ENCODE measurements at places on chromosomes 7 and 10.

GRCh38 chr10:28669227-28670173 is 7.8 kb upstream of the BAMBI start:
- no peak for DNase-seq

DNA sequence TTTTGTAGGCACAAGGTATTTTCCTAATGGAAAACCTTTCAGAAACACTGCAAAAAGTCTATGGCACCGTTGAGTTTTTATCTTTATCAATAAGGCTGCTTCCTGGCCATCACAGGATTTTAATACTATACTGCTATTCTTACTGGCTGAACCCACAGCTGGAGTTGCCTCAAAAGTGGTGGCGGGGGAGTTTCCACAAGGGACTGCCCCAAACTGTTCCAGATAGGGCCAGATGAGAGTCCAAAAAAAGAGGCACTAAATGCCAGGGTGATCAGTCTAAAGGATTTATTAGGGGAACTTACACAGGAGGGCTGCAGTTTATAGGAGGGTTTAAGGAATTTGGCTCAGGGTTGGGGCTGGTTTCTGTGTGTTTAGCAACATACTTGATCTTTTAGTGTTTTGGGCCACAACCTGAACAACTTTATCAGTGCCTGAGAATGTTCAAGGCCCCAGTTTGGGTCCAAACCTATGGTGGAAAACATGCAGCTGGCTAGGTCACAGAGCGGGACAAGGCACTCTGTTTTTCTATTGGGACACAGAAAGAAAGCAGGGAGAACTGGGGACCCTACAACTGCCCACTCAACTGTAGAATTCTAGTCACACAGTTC is 41.4 kb downstream of the STAM start:
- DNase-seq: no peak

DNA sequence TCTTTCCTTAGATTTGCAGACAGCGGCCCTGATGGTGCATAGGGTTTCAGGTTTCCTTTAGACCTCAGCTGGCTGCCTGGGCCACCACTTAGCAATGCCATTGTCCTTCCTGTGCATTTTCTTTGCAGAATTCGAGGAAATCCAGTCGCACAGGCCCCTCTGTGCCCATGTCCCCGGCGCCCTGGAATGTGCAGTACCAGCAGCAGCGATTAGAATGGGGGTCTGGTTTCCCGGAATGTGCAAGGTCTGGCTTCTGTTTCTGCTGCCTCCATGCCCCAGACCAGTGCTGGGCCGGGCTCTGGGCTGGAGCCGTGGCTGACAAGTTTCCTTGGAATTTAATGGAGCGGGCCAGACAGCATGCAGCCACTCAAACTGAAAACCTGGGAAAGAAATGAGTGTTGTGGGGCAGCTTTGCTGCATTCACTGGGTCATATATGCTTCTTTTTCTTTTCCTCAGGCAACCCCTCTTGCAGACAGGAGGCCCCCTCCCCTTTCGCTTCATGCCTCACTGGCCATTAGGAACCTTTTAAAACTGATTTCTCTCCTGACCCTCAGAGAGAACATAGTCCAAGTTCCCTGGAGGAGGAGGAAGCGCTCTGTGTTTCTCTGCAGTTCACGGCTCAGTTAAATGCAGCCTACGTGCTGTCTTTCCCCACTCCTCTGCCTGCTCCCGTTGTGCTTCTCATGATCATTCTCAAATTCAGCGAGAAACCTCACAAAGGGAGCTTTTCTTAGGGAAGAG is 14.4 kb downstream of the HTRA1 start:
- DNase-seq: no peak

- no peak for DNase-seq
Measured at GRCh38 chr10:2611603-2612002, 455.7 kb upstream of the PFKP start.

DNA sequence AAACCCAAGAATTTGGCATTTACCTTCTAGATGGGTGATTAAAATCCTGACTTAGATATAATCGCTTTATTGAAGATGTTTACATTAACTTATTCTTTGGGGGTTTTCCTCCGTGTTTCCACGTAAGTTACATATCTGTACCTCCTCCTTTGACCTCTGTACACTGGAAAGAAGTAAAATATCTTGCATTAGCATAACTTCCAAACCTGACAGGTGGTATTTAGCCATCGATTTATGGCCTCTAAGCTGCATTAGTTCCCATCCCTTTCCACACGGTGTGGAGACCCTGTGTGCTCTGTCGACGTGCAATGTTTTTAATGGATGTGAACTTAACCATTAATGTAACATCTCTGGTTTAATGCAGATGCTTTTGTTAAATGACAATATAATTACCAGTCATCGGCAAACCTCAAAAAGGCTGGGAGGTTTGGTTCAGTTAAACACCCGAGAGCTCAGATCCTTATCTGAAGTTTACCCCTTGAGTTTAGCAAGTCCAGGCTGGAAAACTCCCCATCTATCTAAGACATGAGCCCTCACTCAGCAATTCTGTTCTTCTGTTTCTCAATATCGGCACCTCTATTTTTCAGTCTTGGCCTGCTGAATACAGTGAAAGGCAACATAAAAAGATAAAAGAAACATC is 295.2 kb downstream of the GATA3 start:
- DNase-seq: no peak

DNA sequence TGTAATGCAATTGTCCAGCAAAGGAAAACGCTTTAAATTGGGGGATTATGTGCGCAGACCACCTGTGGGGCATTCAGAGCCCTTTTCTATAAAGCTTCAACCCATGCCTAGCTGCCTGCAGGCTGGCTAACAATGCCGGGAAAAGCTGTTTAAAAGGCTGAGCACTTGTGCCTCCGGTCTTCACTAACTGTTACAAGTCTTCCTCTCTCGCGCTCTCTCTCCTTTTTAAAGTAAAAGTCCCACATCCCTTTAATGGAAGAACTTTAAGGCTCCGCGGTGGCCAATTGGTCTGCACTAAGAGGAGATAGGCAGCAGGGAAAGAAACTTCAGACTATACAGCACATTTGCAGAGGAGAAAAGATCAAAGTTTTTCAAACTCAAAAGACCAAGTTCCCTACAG is 4.6 kb downstream of the FZD8 start:
- no peak for DNase-seq

- DNase-seq: no peak
Measured at GRCh38 chr7:47537716-47538675, 43.9 kb downstream of the TNS3 start.

- DNase-seq: no peak
Measured at GRCh38 chr7:37730501-37730900, 46.9 kb downstream of the GPR141 start.

DNA sequence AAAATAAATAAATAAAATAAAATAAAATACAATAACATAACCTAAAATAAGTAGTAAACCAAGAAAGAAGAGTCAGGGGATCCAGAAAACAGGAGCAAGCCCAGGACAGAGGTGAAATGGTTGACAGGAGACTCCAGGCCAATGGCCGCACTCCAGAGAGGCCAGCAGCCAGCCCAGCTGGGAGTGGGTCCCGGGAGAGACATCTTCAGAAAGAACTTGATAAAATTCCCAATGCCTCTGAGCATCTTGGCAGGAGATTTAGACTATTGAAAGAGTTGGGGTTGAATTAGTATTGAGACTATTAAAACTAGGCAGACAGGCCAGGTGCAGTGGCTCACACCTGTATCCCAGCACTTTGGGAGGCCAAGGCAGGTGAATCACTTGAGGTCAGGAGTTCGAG is 62.6 kb downstream of the CLIP2 start:
- no peak for DNase-seq

DNA sequence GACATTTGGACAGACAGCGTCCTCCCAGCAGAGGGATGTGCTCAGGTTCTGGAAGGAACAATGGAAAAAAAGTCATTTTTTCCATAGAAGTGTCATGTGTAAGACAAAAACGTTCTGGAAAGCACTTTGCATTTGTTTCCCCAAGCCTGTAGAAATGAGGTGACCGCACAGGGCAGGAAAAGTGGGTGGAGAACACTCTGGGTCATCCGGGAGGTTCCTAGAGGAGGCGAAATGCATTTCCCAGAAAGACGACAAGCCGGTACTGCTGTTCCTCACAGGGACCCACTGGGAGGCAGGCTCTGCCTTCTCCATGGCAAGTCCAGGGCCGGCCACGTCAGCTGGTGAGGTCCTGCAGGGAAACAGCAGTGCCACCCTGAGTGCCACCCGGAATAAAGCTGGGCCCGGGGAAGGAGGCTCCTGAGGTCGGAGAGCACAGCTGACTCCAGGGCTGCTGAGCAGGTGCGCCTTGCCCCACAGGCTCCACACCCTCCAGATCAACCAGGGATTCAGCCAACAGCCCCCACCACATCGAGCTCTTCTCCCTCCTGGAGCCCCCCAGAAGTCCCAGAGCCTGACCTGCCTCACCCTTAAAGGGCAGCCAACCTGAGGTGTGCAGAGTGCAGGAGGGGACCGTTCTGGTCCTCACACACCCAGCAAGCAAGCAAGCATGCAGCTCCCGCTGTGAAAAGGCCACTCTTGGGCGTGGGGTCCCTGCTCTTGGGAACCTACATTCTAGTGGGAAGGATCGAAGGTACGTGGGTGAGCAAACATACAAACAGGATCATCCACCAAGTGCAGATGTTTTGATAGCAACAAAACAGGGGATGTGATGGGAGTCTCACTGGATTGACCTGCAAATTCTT is 28.8 kb upstream of the INPP5A start:
- DNase-seq: no peak

GRCh38 chr7:129780257-129780973 is 168.9 kb downstream of the NRF1 start:
- peak; percentile 90 for DNase-seq

GRCh38 chr7:104272767-104273384 is 55.5 kb upstream of the LHFPL3 start:
- peak; percentile 22 for DNase-seq

- peak; percentile 3 for DNase-seq
Measured at GRCh38 chr10:92291921-92292845, 1.2 kb downstream of the MARCHF5 start.

GRCh38 chr10:119132521-119133345 is 28.8 kb downstream of the DENND10 start:
- no peak for DNase-seq

GRCh38 chr10:97142834-97143233 is 42.9 kb downstream of the SLIT1 start:
- DNase-seq: no peak

DNA sequence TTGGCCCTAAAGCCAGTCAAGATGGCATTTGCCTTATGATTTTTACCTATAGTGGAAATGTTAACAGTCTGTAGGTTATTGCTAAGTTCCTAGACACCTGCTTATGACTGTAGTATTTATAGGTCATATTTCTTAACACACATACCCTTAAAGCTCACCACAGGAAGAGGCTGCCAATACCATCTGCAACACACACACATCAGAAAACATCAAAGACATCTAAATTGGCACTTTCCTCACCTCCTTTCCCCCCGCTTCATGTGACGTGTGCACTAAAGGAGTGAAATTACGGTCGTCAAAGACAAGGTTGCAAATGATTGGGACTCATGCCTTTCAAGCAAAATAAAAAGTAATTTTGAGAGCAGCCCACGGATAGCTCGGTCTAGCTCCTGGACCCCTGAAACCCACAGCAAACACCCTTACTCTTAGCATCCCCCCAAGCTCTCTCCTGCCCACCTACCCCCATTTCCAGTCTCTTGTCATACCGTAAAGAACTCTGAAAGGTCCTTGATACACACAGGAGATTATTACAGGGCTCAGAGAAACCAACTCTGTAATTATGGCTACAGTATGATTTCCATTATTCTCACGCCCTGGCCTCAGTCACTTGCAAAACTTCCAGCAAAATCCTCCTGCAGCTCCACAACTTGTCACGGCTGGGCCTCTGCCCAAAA is 90.5 kb downstream of the PLXNA4 start:
- DNase-seq: no peak

- DNase-seq: peak; percentile 34
Measured at GRCh38 chr10:35640951-35641675, 983 bp downstream of the FZD8 start.

GRCh38 chr10:110664483-110665420 is 20.6 kb downstream of the RBM20 start:
- no peak for DNase-seq

GRCh38 chr7:102232611-102233286 is 53.9 kb upstream of the SH2B2 start:
- DNase-seq: no peak

GRCh38 chr10:122056431-122057094 is 67.6 kb downstream of the TACC2 start:
- no peak for DNase-seq

DNA sequence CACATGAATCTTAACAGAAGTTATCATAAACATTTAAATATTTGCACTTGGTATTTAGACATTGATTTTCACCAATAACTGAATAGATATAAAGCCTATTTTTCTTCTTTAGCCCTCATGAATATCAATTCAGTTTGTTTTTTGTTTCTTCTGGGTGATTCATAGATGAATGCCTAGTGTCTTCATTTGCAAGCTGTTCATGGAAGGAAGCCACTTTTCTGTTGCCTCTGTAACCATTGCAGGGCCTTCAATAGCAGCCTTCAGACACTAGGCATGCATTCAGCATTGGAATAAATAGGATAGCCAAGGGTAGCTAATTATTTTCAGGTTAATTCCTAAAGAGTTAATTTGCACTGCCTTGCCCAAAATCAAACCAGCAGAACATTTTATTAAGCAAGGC is 375.3 kb downstream of the DPP6 start:
- DNase-seq: no peak

DNA sequence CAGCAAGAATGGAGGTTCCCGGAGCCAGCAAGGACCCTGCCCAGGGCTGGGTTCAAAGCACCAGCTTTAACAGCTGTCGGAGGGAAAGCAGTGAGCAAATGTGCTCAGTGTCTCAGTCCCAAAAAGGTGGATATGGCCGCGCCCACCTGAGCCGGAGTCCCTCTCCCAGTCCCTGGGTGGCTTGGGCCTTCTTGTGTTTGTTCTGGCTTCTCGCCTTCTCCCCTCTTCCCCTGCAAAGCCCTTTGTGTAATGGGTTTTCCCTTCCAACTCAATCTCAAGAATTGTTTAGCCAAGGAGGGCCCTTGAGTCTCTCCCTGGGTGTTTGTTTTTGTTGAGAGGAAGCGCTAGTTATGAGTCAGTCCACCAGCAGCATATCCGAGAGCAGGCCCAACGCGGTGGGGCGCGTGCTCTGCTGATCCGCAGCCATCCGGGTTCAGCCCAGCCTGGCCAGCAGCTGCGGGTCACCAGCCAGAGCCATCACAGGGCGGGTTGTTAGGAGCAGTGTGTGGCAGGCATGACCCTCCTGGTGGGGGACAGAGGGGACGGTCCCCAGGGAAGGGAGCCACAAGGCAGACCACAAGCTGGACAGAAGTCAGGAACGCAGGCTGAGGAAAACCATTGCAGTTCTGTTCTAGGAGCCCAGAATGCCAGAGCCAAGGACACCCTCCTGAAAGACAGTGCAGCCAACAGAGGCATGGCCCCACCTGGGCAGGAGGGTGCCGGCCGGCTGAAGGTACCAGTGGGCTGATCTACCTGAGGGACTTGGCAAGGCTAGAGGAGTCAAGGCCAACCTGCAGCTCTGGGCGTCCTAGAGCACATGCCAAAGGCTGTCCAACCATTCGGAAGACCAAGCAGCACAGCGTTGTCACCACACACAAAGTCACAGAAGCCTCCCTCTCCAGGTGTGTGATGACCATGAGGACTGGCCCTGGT is 21.3 kb downstream of the CALML3 start:
- DNase-seq: peak; percentile 78

- no peak for DNase-seq
Measured at GRCh38 chr10:18949391-18949790, 99.2 kb upstream of the MALRD1 start.
